ENCODE measurements at places on chromosomes 3 and 15. TPM values are rescaled to one million over a fixed set of nuclear protein-coding genes. Genes with fewer than 3 reads are reported as not detected.

GRCh38 chr15:53384417-53384816 lies 375.0 kb downstream of the WDR72 start:
- DNase-seq, result peak; percentile 46
- no peak overlapping the region for H3K27ac ChIP-seq
- peaks cover 10% of the 10 kb centered on the region for H3K4me1 ChIP-seq
- no peaks in the 10 kb centered on the region for H3K27me3 ChIP-seq
- H3K36me3 ChIP-seq, result no peaks in the 10 kb centered on the region

GRCh38 chr3:6521369-6522113 lies 339.4 kb upstream of the GRM7 start:
- H3K4me3 ChIP-seq, result no peak overlapping the region
- H3K27me3 ChIP-seq, result no peaks in the 10 kb centered on the region
- peaks cover 5% of the 10 kb centered on the region for H3K4me1 ChIP-seq
- no peak for DNase-seq
- H3K27ac ChIP-seq, result no peak overlapping the region

The EPB42 gene
- not detected for total RNA-seq

The SPINK8 gene
- not detected for total RNA-seq

The GABRB3 gene
- 7.3 TPM for total RNA-seq

Data from body of pancreas (tissue), 4 donors.